ENCODE measurements at places on chromosomes 1 and 21.

GRCh38 chr1:70768216-70768615 lies 279.4 kb downstream of the PTGER3 start:
- DNase-seq: no peak

DNA sequence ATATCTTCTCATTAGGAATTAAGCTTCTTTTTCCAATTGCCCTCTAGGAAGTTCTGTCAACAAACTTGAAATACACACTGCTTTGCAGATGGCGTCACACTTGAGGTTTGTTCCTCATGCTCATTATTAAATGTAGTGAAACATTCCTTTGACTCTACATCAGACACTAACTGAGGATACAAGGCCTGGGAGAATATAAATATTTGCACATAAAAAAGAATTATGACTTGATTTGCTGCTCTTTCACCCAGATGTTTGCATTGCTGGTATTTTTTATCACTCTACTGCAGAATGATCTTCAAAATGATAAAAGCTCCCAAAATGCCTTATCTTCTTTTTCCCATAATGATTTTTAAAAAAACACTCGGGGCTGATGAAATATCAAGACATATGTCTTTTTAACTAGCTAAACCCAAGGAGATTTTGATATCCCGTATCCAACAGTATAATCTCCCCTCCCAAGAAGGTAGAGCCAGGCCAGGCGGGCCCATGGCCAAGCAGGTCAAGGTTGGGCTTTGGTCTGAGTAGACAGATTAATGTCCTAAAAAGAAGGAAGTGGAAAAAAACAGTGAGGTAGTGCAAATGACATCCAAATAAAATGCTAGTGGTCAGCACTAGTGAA lies 264.6 kb downstream of the HHIPL2 start:
- no peak for DNase-seq

GRCh38 chr1:3596663-3597598 lies 14.4 kb downstream of the MEGF6 start:
- DNase-seq: no peak

DNA sequence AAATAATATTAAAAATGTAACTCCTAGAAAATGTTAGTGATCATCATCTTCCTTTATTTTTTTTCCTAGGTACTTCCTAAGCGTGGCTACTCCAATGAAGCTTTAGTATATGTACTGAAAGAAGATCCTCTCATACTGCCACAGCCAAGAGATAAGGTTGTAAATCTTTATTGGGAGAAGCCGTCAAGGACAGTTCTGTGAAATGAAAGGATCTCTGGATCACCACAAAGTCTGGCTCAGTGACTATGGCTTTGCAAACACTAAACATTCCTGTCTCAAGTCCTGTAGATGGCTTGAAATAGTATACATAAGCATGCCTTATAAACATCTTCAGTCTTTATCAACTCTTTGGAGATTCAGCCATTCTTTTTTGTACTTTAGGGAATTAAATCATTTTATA lies 61.2 kb upstream of the DPH5 start:
- no peak for DNase-seq
